Stomach (tissue), 19 donors: ENCODE measurements at places on chromosomes 16 and 17. TPM values are rescaled to one million over a fixed set of nuclear protein-coding genes. Genes with fewer than 3 reads are reported as not detected.

GRCh38 chr17:64297467-64298088, 34.5 kb upstream of the TEX2 start:
- DNase-seq = no peak

GRCh38 chr17:51995797-51996403, 162.6 kb downstream of the CA10 start:
- no peak for DNase-seq

DNA sequence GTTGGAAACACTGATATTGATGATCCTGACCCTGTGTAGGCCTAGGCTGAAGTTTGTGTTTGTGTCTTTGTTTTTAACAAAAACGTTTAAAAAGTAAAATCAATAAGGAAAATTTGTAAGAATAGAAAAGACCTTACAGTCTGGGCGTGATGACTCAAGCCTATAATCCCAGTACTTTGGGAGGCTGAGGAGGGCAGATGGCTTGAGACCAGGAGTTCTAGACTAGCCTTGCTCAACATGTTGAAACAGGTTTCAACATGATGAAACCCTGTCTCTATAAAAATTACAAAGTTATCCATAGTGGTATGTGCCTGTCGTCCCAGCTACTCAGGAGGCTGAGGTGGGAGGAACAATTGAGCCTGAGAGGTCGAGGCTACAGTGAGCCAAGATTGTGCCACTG, 18.3 kb upstream of the TOM1L1 start:
- no peak for DNase-seq

DNA sequence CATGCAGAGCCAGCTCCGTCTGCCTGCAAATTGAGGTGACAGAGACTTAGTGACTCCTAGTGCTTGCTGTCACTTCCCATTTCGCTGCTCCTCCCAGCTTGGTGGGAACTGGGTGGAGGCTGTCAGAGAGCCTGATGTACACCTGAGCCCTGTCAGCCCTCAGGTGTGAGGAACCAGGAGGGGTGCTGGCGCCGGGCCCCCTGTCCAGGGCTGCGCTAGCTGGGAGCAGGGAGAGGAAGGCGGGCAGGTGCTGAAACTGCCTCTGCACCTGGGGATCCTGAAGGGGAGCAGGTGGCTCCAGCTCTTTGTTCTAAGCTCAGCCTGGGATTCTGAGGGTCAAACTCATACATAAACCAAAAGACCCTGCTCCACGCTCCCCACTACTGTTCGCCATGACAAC, 10.8 kb upstream of the WSCD1 start:
- DNase-seq = no peak

GRCh38 chr17:73338050-73338521, 26.3 kb upstream of the CDC42EP4 start:
- DNase-seq = peak; percentile 69

GRCh38 chr17:36931697-36932382, 5.4 kb upstream of the LHX1 start:
- no peak for DNase-seq

GRCh38 chr16:66851166-66851964, 7.2 kb downstream of the CA7 start:
- DNase-seq = no peak

DNA sequence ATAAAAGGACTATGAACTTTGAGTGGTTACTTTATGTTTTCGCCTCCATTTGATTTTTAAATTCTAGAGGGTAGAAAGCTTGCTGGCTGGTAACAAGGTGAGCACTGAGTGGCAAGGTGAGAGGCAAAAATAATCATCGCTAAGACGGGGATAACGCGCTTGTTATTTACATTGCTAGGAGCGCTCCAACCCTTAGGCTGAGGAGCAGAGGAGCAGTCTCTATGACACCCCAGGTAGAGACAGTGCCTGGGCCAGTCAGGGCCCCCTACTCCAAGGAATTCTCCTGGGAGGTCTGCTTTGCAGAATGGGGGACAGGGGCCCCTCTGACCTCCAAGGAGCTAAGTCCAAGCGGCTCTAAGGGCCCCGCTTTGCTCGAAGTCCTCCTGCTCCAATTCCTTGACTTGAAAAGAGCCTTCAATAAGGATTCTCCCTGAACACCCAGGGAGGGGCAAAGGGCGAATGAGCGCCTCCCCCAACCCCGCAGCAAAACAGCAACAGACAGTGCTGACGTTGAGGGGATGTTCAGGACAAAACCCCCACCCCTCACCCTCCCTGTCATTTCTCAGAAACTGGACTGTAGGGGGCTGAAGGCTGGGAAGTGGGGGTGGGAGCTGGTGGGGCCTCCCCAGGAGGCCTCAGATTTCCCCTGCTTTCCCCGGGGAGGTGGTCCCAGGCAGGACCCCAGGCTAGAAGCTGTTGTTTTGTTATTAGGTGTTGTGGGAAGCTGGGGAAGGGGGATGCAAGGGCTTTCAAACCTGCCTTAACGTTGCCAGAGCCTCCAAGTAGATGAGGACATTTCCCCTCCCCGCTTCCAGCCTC, 10.2 kb upstream of the FOXF1 start:
- DNase-seq = no peak

The C16orf78 gene
- total RNA-seq = not detected
